Omental fat pad (tissue), 4 donors: ENCODE measurements at places on chromosomes 16 and 17.
A peak's percentile ranks its signal among the peaks of the same experiment; 100 is the strongest.

DNA sequence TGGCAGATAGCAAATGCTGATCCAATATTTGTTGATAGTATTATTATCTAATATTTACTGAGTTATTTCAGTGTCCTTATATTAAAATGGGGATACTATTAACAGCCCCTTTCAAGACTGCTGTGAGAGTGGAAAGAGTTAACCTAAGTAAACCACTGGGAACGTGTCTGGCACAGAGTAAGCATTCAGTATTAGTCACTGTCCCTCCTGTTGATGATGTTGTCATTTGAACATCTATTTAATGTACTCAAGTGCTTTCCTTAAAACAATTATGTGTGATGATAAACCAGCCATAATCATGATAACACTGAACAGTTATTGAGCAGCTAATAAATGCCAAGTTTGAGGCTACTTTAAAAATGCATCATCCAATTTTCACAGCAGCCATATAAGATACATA, 135.7 kb upstream of the XYLT1 start:
- DNase-seq = no peak

DNA sequence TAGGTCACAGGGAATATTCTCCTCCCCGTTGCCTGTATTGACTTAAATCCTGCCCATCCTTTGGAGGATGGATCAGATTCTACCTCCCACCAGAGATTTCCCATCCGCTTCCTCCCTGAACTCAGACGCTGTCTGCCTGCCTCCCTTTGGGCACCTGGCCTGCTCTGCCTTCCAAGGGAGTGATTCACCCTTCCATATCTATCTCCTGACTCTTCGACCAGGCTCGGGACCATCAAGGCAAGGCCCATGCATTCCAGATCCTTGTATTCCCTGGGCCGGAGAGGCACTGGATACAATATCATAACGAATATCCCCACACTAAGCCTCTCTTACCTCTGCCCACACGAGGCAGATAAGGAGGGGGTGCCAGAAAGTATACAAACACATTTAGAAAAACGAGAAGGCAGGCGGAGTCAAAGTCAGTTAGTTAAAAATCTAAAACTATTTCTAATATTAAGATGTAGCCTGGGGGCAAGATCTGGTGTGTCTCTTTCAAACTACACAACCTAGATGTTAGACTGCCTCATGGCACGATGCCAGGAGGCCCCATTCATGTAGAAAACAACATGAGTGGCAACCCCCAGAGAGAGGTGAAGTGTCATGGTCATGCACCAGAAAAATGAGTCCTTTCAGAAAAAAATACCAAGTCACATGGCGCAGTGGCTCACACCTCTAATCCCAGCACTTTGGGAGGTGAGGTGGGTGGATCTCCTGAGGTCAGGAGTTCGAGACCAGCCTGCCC, 9.2 kb downstream of the PMP22 start:
- DNase-seq = no peak

DNA sequence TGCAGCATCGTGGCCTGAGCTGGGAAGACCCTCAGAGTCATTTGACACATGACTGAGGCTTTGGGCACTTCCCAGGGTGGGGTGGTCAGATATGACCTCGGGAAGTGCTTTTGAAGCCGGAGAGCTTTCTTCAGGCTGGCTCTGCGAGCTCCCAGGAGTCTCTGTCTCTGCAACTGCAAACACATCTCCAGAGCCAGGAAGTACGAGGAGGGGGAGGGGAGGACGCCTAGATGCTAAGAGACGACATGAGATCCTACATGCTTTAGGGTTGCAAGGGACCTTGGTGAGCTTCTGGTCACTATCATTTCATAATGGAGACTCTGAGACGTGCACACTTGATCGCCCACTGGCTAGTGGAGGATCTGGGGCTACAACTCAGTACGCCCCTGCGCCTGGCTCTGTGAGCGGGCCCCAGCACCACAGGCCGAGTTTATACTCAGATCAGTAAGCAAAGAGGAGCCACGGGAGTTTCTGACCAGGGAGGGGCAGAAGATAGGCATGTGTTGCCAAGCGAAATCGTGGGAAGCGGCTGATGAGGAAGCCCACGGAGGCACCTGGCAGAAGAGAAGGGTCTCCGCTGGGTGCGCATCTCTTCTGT, 527 bp upstream of the MGAT5B start:
- DNase-seq = no peak

DNA sequence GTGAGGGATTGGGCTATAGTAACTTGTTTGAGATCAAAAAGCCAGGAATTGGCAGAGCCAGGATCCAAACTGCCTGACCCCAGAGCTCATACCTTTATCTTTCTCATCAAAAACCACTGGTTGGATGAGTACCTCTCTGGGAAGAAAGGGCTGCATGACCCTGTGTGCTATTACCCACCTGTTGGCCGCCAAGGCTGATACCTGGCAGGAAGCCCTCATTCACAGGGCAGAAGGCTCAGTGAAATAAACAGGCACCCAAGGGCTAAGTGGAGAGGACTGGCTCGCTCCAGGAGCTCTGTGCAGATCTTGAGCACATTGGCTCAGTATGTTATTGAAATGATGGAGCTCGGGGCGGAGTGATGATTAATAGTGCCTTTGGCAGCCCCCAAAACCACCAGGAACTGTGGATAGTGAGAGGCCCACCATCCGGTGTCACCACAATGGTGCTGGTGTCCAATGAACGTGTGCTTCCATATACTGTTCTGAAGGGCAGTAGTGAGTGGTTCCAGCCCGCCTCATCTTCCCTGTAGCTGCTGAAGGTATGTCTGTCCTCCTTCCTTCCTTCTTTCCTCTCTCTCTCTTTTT, 197.6 kb downstream of the MSI2 start:
- DNase-seq = no peak

GRCh38 chr16:28301154-28301553, 8.8 kb downstream of the SBK1 start:
- DNase-seq = no peak

DNA sequence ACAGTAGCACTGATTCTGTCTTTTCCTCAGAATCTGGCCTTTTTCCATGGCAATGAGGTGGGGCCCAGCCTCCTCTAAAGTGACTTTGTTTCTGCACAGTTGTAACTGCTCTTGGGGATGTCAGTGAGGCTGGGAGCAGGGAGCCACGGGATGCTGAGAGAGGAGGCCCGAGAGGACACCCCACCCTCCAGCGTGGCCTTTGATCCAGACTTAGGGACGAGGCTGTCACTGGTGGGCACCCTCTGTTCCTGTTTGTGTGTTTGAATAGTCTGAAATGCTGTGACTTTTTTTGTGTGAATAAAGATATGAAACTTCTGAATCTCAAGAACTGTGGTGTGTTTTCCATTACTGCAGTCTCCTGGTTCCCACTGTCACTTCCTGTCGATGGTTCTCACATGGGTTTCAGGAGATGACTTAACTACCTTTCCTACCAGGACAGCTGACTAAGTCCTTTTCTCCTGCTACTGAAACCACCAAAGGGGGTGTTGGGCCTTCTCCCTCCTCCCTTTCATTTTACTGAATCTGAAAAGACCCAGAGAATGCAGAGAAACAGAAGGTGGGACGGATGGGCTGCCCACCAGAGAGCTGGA, 18.6 kb downstream of the KCTD2 start:
- DNase-seq = no peak

DNA sequence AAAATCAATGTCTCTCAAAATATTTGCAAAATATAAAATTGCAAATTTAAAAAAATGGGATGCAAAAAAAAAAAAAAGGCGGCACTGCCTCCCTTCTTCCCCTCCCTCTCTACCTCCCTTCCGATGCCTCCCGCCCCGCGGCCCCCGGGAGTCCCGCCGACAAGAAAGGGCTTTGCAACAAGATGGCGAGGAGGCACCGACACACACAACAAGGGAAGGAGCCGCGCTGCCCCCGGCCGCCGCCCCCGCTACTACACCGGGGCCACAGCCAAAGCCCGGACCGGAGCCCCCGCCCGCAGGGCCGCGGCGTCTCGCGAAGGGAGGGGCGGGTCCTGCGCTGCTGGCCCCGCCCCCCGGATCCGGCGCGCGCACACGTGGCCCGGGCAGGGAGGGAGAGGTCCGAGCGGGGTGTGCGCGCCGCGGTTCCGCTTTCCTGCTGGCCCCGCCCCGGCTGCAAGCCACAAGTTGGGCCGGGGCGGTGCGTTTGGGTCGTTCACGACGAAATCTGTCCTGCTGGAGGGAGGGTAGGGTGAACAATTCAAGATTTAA, at the start of gene MNT:
Gene MNT, minus strand, starts transcription at position 184 of the 549 bp plus-strand sequence. CDS start 348 bp downstream, outside the sequence.
- peak; percentile 85 for DNase-seq

DNA sequence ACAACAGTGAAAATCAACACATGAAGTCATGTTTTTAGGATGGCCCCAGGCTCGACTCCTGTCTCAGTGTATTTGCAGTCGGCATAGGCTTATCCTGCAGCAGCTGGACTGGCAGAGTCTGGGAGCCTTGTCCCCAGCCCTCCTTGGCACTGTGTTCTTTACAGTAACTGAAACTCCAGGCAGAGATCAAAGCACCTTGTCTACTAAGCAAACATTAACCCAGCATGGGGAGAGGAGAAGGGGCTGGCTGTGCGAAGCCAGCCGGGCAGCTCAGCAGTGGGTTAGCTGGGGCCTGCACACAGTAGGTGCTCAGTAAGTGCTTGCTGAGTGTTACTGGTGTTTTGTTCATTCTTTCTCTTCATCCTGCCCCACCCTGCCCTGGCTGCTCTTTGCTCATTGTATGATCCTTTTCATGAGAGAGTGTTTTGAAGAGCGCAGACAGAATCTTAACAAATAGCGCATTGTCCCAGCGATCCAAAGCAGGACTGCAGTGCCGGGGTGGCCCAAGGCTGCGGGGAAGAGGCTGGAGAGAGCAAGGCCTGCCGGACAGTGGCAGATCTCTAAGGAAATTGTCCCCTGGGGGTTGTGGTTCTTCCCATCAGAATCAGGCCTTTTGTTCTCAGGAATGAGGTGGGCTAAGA, 23.5 kb upstream of the ITGB4 start:
- no peak for DNase-seq

DNA sequence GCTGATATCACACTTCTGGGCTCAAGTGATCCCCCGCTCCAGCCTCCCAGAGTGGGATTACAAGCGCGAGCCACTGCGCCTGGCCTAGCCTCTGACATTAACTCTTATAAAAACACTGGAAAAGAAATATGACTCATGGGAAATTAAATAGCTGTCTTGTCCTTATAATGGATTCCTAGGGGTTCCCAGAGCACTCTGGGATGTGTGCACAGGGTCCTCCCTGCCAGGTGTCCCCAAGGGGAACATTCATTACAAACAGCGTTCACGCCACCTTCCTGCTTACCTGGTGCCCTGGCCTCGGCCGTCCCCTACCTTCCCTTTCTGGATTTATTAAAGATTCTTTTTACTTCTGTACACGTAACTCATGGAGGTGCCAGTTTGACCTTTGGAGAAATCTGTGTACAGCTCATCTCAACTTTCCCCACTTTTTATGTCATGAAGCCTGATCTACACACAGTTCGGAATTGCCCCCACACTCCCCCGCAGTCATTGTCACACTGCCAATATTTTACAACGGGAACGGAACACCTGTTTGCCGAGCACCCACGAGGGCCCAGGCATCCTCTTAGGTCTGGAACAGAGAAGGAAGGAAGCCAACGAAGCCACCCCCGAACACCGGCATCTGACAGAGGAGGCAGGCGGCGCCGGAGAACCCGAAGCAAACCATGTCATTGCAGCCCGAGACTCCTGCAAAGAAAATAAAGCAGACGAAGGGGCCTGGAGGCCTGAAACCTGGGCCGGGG, 39.7 kb upstream of the MEAK7 start:
- DNase-seq = no peak

- DNase-seq = no peak
Measured at GRCh38 chr17:74250324-74250995, 23.6 kb upstream of the DNAI2 start.

DNA sequence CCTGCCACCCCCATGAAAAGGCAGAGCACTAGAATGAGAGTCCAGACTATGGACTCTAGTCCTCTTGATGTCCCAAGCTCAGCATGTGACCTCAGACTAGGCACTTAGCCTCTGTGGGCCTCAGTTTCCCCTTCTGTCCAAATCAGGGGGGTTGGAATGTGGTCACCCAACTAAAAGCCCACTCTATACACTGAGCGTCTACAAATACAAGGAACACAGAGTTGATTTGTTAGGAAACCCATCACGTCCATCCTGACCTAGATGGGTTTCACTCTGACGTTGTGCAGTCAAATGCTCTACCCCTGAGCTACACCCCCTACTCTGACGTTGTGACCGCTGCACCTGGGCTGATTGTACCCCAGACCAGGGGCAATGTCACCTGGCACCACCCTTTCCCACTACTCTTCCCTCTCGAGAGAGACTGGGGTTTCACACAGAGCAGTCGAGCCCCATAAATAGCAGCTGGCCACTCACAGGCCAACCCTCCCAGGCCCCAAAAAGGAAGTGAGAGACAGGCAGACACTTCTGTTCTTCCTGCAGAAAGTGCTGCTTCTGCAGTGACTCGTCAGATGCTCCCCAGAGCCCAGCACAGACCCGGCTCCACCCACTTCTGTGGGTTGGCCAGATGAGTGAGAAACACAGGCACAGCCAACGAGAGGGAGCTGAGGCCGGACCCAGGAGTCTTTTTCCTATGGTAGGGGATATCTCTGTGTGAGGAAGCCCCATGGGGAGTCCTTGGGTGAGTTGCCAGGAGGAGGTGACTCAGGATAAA, 16.1 kb upstream of the TNFRSF13B start:
- DNase-seq = no peak

- no peak for DNase-seq
Measured at GRCh38 chr16:83137326-83137781, 510.6 kb downstream of the CDH13 start.

GRCh38 chr16:73864868-73865267, 431.7 kb upstream of the PSMD7 start:
- DNase-seq = no peak

DNA sequence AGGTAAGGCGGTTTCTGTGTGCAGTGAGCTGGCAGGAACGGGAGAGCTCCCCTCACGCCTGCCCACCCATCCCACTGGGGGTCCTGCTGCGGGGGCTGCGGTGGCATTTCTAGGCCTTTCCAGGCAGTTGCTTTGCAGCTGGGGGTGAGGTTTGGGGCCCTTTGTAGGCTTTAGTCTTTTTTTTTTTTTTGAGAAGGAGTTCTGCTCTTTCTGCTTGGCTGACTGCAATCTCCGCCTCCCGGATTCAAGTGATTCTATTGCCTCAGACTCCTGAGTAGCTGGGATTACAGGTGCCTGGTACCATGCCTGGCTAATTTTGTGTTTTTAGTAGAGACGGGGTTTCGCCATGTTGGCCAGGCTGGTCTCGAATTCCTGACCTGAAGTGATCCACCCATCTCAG, 11.1 kb downstream of the TSC2 start:
- DNase-seq = no peak

DNA sequence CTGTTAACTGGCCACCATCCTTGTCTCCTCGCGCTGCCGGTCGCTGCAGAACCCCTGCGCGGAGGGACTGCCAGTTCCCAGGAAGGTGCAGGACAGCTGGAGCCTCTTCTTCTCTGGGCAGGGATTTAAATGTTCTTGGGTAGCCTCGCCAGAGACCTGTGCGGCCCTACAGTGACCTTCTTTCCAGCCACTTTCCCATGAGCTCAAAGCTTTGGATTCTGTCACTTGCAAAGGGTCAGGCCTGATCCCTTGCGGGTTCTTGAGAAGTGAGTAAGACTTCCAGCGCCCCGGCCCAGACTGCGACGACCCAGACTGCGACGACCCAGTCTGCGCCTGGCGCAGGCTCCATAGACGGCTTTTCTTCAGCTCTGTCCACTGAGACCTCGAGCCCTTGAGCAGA, 1.4 kb upstream of the SLFN5 start:
- DNase-seq = no peak

- no peak for DNase-seq
Measured at GRCh38 chr17:67044016-67044772, at the start of gene CACNG1. CACNG1 (plus strand) TSS chr17:67044554; CDS start chr17:67044661, 107 bp downstream.

- DNase-seq = peak; percentile 60
Measured at GRCh38 chr16:88922114-88922825, 54.7 kb downstream of the CBFA2T3 start.
